Naive thymus-derived CD4-positive, alpha-beta T cell (primary cell): ENCODE measurements at places on chromosomes 13 and 19. TPM values are rescaled to one million over a fixed set of nuclear protein-coding genes. Genes with fewer than 3 reads are reported as not detected.

GRCh38 chr19:15424121-15424520 lies 5.3 kb upstream of the AKAP8L start:
- no peak for DNase-seq

- no peak for DNase-seq
Measured at GRCh38 chr19:49667473-49667872, 1.7 kb downstream of the BCL2L12 start.

DNA sequence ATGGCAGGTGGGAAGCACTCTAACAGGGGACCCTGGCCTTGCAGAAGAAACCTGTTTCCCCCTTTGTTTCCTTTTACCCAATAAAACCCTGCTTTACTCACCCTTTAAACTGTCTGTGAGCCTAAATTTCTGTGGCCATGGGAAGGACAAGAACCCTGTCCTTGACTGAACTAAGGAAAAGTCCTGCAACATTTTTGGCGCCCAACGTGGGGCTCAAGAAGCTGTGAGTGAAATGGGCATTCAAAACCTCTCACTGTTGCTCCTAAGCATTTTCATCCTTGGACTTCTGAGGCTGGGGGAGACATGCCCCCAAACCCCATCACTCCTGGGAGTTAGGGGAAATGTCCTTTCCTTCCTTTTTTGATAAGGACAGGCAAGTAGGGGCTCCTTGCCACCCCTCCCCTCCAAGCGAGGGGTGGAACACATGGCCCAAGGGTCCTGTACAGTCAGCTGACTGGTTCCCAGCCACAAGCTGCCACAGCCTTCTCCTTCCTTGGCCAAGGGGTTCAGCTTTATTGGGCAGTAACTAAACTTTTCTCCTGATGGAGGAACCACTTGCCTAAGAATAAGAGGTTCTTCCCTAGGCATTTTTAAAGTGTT lies 381.6 kb downstream of the KLF5 start:
- no peak for DNase-seq

- no peak for DNase-seq
Measured at GRCh38 chr13:100870898-100871297, 196.3 kb upstream of the TMTC4 start.

GRCh38 chr13:113166681-113167080 lies 8.2 kb downstream of the PROZ start:
- DNase-seq, result no peak

GRCh38 chr13:112775791-112776279 lies 86.0 kb downstream of the ATP11A start:
- no peak for DNase-seq

- no peak for DNase-seq
Measured at GRCh38 chr19:3124630-3125029, 11.2 kb upstream of the GNA15 start.

DNA sequence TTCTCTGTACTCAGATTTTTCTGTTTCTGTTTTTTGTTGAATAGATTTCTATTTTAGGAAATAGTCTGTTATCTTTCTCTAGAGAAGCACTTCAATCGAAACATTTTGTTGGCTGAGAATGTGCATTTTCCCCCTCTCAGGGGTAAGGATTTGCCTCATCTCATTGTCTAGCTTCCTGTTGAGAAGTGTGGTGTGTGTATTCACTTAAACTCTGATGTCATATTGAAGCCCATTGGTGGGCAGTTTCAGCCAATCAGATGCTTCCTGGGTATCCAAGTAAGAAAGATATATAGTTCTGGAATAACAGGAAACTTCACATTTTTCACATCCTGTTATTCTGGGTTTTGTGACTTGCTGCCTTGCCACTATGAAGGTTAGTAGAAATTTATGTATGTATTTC lies 87.6 kb downstream of the ARHGEF7 start:
- DNase-seq, result peak; percentile 65

DNA sequence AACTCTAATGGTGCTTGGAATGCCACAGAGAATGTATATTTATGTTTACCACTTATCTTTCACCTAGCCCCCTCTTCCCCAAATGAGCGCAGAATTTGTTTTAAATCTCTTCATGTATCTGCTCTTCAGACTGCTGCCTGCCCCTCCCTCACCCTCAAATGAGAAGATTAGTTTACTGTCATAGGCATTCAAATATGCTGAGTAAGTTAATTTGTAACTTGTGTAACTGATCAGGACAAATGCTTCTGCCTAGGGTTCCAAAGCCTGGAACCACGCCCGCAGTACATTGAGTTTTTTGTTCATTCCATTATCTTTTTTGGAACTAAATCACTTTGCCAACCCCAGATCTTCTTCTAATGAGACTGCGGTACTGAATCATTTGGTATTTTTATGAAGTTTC lies 74.5 kb downstream of the ATP8A2 start:
- DNase-seq, result no peak

GRCh38 chr13:42894765-42895243 lies 97.2 kb downstream of the EPSTI1 start:
- no peak for DNase-seq

DNA sequence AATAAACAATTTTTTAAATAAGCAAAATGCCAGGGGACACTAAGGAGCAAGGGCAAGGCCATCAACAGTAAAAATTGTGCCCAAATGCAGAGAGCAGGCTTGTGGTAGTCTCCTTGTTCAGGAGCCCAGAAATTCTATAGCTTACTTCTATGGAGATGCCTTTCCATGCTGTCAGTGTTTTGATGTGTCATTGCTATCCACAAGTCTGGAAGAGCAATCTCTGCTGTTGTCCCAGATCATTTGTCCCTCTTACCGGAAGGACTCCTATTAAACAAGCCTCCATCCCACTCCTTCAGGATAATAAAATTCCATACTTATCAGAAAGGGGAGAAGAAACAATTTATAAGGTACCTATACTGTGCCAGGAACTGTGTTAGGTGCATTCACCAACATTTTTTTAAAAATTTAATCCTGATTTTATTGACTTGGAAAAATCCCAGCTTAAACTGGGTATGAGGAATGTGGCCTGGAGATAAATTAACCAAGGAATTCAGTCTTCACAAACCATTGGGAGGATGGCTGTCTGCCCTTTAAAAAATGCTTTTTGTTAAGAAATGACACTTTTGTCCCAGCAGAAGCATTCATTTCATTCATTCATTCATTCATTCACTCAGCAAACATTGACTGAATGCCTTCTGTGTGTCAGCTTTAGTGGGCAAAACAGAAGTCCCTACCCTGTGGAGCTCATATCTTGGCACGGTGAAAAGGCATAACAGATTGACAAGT lies 26.8 kb upstream of the CYSLTR2 start:
- no peak for DNase-seq

DNA sequence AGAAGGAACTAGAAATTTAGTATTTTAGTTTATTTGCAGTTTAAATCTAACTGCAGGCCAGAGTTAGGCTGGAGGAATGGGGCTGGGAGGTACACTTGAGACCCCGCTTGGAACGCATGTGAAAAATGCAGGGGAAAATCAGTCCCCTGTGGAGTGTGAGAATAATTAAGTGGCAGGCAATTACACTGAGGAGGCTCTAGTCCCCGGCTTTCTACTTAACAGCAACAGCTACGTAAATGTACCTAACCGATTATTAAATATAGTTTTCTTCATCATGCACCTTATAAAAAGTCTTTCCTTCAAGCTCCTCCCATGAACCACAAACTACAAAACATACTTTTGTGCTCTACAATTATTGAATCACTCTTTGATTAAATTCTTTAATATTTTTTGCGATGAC lies 804 bp downstream of the ZNF708 start:
- DNase-seq, result no peak

DNA sequence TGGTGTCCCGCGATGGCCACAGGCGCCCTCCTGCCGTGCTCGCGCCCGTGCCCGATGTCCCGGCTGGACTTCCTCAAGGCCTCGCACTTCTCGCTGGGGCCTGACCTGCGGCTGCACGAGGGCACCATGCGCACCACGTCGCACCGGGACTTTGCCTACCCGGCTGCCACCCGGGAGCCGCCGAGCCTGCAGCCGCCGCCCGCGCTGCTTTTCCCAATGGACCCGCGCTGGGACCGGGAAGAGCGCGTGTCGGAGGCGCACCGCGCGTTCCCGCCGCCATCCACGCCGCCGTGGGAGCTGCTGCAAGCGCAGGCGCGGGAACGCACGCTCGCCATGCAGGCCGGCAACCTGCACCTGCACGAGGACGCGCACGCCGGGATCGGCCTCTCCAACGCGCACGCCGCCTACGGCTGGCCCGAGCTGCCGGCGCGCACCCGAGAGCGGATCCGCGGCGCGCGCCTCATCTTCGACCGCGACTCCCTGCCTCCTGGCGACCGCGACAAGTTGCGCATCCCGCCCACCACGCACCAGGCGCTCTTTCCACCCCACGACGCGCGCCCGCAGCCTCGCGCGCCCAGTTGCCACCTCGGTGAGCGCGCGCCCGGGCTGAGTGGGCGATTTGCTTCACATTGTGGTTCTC lies 12.1 kb upstream of the PEX11G start:
- no peak for DNase-seq

- DNase-seq, result no peak
Measured at GRCh38 chr13:28449826-28450773, 44.8 kb downstream of the FLT1 start.

GRCh38 chr13:30334663-30335386 lies 27.5 kb upstream of the KATNAL1 start:
- peak; percentile 24 for DNase-seq

GRCh38 chr13:33349986-33350826 lies 64.7 kb upstream of the STARD13 start:
- no peak for DNase-seq

GRCh38 chr13:100306030-100306429 lies 217.1 kb downstream of the PCCA start:
- DNase-seq, result no peak

DNA sequence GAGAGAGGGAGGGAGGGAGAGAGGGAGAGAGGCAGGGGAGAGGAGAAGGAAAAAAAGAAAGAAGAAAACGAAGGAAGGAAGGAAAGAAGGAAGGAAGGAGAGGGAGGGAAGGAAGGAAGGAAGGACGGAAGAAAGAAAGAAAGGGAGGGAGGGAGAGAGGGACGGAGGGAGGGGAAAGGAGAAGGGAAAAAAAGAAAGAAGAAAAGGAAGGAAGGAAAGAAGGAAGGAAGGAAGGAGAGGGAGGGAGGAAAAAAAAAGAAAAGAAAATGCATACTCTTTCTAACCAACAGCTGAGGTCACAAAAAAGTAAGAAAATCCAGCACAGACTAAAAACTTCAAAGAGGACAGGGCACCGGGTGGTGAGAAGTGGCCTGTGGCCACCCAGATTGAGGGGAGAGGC lies 109.7 kb downstream of the GNG7 start:
- no peak for DNase-seq

DNA sequence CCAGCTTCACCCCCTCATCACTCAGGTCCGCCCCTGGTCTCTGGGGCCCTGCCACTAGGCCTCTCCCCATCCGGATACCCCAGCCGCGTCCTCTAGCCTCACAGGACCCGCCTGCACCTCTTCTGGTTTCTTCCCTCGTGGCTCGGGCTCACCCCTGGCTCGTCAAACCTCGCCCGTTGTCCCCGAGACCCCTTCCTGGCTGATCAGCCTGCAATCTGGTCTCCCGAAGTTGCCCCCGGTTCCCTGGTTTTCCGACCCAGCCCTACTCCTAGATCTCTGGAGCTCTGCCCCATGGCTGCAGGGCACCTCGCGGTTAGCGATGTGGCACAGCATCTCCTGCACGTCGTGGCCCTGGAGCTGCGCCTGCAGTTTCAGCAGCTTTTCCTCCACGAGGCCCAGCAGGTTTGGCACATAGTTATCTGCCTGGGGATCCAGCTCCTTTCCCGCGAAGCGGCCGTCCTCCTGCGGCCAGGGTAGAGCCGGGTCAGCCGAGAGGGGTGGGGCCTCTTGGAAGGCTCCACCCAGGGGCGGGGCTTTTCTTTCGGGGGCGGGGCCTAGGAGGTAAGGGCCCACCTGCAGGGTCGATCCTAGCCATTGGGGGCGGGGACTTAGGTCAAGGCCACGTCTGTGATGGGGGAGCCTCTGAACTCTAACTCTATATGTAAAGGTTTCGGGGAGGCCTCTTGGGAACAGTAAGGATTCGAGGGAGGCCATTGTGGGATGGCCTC lies 2.4 kb upstream of the RGL3 start:
- DNase-seq, result no peak

- DNase-seq, result no peak
Measured at GRCh38 chr13:50196118-50196517, 180.9 kb downstream of the KCNRG start.

- DNase-seq, result no peak
Measured at GRCh38 chr19:28235606-28236125, 977.3 kb downstream of the UQCRFS1 start.

- DNase-seq, result no peak
Measured at GRCh38 chr13:25684491-25684890, 312.7 kb downstream of the ATP8A2 start.

DNA sequence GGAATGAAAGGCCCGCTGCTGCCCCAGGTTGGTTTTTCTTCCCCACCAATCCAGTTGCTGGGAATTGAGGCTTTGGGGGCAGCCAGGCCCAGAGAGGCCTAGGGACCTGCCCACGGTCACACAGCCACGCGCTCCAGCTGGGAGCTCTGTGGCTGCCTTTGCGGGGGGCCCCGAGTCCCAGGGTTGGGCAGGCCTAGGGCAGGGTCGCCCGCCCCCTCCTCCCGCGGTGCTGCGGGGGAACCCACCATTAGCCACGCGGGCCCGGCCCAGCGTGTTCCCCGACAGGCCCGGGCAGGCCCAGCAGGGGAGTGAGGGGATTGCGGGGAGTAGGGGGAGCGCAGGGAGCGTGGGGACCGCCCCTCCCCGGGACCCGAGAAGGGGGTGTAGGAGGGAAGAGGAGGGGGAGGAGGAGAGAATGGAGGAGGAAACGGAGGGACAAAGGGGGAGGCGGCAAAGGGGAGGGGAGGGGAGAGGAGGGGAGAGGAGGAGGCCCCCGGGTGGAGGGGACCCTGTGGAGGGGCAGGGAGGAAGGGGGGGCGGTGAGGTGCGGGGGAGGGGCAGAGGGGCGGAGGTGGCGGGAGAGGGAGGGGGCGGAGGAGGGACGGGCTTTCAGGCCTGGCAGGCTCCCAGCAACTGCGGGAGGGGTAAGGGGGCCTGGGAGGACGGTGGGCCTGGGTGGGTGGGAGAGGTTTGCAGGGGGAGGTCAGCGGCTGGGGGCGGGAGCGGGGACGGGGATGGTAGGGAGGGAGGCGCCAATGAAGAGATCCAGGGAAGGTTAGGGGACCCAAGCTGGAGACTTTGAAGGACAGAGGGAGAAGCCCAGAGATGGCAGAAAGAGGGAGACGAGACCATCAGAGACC lies 12.9 kb upstream of the TLE2 start:
- no peak for DNase-seq

- DNase-seq, result no peak
Measured at GRCh38 chr13:109730812-109731335, 55.5 kb downstream of the IRS2 start.

IGSF23 gene
- total RNA-seq, result not detected in 2 replicates

VSIG10L gene
- total RNA-seq, result 1.1 TPM in 2 replicates

ZNF66 gene
- 10.5 TPM for total RNA-seq

CEACAM20 gene
- total RNA-seq, result not detected in 2 replicates

NTF4 gene
- not detected for total RNA-seq

NPAS1 gene
- total RNA-seq, result 0.15 TPM in 1 of 2 replicates, not detected in the other

LAIR2 gene
- total RNA-seq, result 3.2 TPM

PSG5 gene
- total RNA-seq, result not detected

CLEC17A gene
- not detected in 2 replicates for total RNA-seq

PDCD5 gene
- 53.8 TPM for total RNA-seq

LILRB2 gene
- total RNA-seq, result 1.5 TPM

NCR1 gene
- 0.65 TPM for total RNA-seq

PRR36 gene
- total RNA-seq, result 0.11 TPM
